Esophagus squamous epithelium (tissue), 5 donors: ENCODE measurements at places on chromosomes 11 and 22.

DNA sequence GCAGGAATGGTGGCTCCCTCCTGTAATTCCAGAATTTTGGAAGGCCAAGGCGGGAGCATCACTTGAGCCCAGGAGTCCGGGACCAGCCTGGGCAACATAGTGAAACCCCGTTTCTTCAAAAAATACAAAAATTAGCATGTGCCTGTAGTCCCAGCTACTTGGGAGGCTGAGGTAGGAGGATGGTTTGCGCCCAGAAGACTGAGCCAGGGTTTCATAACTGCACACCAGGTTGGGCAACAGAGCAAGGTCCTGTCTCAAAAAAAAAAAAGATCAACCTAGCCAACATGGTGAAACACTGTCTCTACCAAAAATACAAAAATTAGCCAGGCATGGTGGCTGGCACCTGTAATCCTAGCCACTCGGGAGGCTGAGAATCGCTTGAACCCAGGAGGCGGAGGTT is 6.4 kb downstream of the A4GALT start:
- DNase-seq: no peak

GRCh38 chr22:46238541-46238940 is 11.6 kb downstream of the CDPF1 start:
- no peak for DNase-seq

DNA sequence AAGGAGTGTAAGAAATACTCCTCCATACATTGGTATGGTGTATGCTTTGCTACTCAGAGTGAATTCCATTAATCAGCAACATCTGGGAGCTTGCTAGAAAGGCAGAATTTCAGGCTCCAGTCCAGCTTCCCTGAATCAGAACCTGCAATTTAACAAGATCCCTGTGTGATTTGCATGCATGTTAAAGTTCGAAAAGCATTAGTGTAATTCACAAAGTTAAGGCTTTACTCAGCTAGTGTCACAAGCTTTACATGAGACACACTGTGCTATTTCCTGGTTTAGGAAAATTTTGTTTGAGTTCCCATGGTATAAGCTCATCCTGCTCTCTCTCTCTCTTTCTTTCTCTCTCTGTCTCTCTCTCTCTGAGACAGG is 37.0 kb upstream of the HEPHL1 start:
- DNase-seq: no peak

DNA sequence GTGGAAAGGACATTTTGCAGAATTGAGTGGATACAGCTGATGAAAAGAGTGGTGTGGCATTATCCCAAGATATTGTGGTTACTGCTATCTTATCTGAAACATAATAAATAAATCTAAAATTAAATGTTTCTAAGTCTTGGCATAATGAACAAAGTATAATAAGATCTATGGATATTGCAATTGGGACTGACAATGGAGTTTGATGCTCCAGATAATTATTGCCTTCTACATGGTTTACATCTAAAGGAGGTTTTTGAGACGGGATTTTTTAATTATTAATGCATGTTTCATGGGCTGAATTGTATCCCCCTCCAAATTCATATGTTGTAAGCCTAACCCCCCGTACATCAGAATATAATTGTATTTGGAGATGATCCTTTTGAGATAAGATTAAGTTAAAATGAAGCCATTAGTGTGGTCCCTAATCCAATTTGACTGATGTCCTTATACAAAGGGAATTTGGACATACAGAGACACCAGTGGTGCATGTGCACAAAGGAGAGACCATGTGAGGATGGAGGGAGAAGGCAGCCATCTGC is 198.5 kb downstream of the MSANTD4 start:
- no peak for DNase-seq

DNA sequence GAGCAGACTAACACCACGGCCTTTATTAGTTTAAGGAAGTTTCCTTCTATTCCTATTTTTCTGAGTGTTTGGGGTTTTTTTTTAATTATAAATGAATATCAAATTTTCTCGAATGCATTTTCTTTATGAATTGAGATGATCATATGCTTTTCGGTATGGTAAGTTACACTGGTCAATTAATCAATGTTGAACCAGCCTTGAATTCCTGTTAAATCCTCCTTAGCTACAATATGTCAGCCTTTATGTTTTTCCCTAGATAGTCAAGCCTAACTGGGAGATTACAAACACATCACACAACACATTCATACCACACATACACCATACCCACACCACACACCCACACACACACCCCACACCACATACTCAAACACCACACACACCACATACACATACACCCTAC is 247.6 kb downstream of the BRD1 start:
- no peak for DNase-seq

GRCh38 chr11:78259777-78260487 is 71.2 kb downstream of the USP35 start:
- no peak for DNase-seq
